ENCODE measurements at places on chromosomes 2 and 18.

- DNase-seq = no peak
Measured at GRCh38 chr2:161124201-161124600, 36.0 kb upstream of the TANK start.

DNA sequence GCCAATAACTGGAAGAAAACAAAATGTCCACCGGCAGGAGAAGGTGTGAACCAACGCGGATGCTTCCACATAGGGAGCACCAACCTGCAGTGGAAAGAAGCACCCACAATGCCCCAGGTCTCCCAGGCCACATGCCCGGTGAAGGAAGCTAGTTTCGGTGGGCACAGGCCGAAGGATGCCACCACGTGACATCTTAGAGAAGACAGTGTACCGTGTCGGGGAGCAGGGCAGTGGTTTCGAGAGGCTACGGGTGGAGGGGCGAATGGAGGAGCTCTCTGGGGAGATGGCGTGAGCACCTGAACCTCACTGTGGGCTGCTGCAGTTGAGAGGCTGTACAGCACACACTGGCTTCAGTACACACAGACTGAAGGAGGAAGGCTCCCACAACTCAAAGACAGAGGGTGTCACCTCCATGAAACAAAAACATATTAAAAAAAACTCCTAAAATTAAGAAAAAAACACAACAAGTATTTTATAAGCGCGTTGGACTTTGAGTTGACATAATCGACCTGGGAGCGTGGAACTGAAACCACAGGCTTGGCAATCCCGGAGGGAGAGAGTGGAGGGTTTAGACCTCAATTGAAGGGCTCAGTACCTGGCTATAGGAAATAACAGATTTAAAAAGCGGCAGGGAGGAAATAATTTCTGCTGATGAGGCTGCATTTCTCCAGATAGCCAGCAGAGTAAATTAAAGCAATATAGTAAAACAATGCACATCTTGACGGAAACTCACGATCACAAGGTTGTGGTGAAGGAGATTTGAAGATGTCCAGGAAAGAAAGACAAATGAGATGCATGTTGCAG lies 160.1 kb downstream of the RTP5 start:
- DNase-seq = no peak

- no peak for DNase-seq
Measured at GRCh38 chr2:43171789-43172188, 54.6 kb downstream of the ZFP36L2 start.

DNA sequence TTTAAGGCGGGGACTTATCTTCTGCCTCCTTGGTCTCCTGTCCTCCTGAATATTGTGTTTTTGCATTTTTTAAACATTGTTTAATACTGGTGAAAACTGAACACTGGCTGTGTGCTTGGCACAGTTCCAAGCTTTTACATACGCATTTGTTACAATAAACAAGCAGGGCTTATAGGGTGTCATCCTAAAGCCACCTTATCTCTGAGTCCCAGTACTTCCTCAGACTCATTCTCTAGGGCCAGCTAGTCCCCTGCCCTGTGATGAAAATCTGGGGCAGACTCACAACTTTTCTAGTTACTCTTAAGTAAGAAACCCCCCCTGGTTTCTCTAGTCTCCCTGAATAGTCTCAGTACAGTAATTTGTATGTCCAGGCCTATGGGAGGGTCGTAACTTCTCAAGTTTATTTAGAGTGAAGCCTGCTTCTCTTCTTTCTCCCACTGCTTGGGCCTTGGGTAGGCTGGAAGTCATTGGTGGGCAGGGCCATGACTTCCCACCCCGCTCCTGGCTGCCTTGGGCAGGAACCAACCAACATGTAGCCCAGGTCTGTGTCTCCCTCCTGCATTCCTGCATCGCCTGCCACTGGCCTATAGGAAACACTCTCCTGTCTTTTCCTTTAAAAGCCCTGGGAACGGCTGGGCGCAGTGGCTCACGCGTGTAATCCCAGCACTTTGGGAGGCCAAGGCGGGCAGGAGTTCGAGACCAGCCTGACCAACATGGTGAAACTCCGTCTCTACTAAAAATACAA lies 7.7 kb upstream of the KCNE4 start:
- no peak for DNase-seq

GRCh38 chr18:54555286-54555685 lies 35.8 kb upstream of the DYNAP start:
- DNase-seq = no peak

GRCh38 chr2:12734914-12735654 lies 18.3 kb downstream of the TRIB2 start:
- no peak for DNase-seq

GRCh38 chr2:58709274-58709673 lies 468.1 kb upstream of the FANCL start:
- no peak for DNase-seq

DNA sequence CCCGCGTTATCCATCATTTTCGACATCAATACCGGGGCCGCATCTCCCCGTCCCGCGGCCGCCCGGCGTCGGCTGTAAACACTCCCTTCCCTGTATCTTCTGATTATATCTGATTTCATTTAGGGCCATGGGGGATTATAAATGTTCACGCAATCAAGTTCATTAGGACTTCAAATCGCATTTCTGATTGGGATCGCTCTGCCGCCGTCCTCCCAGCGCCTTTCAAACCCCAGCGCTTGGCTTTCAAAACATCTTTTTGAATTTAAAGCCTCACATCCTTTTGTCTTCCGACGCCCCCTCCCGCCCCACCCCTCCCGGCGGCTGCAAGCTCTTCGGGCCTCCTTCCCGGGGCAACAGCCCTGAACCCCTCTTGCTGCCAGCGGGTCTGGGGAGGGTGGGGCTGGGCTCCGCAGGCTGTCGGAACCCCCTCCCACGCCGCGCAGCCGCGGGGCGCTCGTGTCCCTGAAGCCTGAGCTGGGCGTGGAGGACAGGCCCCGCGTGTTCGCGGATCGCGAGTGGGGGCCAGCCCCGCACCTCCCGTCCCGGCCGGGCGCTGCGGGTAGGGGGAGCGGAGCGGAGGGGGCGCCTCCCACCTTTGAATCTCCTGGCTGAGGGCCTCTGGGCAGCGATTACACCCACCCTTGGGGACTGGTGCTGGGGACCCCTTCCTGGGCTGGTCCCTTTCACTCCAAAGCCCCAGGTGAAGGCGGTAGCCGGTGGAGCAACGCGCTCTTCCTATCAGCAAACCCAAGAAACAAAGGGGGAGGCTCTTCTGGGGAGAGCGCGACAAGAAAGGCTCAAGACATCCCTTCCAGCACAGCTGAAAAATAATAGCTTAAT lies 11.3 kb upstream of the GBX2 start:
- no peak for DNase-seq

GRCh38 chr2:105790461-105791149 lies 45.9 kb downstream of the NCK2 start:
- DNase-seq = no peak

DNA sequence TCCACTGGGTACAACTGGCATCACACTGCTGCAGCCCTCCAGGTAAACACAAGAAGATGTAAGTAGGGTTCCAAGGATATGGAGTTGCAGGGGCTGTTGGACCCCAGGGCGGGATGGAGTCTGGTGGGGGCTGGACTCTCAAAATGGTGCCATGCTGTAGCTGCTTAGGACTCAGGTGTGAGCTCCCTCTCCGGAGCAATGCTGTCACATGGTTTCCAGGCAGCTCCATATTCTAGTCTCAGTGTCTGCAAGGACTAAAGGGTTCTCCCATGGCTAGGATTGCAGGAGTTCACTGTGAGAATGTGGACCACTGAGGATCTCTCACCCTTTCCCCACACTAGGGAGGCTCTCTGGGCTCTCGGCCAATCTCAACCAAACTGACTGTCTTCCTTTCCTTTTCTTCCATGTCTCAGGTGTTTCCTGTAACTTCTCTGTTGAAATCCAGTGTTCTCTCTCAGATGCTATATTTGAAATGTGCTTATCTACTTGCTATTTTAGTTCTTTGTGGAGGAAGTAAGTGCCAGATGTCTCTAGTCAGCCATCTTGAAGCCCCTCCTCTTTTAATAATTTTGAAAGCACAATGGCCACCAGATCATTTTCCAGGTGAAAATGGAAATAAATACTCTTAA lies 57.6 kb downstream of the CCNT2 start:
- no peak for DNase-seq

- no peak for DNase-seq
Measured at GRCh38 chr18:9092665-9093064, 9.8 kb upstream of the NDUFV2 start.

DNA sequence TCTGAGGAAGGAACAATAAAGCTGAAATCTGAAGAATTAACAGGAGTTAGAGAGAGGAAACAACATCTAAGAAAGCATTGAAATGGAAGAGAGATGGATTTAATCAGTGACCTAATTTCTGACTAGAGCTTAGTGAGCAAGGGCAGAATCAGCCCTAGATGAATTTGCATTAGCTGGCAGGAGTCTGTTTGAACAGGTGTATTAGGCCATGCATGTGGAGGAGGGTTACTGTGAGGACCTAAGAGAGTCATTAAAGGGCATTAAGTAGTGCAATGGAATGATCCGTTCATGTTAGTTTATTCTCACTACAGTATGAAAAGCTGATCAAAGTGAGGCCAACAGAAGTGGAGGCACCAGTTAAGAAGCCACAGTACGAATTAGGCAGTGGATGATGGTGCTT lies 285.3 kb downstream of the GRB14 start:
- DNase-seq = no peak

GRCh38 chr2:226440127-226440918 lies 359.3 kb downstream of the IRS1 start:
- DNase-seq = no peak

DNA sequence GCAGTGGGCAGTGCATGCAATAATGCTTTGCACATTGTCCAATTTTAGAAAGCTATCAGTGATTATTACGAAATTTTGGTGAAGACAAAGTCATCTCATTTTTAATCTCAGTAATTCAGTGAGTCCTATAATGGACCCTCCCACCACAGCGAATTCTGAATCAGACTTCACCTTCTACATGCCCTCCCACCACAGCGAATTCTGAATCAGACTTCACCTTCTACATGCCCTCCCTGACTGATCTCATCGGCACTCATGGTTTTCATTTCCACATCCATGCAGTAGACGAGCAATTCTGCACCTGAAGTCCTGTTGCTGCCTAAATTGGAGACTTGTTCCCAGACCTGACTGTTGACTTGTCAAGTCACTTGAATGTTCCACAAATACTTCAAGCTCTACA lies 522.3 kb downstream of the EIPR1 start:
- DNase-seq = no peak

- DNase-seq = no peak
Measured at GRCh38 chr2:32210767-32211408, 45.2 kb downstream of the SLC30A6 start.

DNA sequence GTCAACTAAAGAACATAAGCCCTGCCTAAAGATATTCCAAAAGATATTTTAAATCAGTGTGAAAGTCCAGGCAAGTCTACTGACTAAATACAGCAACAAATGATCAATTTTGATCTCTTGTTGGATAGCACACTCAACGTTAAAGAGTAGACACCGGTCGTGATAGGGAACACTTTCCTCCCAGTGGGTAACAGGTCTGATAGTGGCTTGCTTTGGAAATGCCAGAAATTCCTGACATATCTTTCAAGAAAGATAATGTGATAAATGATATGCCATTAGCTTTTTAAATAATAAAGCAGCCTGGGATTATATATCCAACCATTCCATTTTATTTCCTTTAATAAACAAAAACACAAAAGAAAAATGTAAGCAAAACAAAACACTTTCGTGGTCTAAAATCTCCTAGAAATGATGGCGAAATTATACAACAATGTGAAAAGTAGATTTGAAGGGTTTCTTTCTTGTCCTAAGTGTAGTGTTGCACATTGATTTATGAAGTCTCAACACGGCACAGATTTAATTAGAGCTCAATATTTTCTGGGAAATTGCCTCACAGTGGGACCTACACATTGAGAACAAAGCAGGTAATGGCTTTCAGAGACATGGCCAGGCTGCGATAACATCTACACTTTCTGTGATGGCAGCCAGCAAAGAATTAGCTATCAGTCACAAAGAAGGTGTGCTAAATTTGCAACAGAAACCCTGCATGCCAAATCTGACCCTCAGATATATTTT lies 158.6 kb downstream of the PPP1R1C start:
- no peak for DNase-seq

DNA sequence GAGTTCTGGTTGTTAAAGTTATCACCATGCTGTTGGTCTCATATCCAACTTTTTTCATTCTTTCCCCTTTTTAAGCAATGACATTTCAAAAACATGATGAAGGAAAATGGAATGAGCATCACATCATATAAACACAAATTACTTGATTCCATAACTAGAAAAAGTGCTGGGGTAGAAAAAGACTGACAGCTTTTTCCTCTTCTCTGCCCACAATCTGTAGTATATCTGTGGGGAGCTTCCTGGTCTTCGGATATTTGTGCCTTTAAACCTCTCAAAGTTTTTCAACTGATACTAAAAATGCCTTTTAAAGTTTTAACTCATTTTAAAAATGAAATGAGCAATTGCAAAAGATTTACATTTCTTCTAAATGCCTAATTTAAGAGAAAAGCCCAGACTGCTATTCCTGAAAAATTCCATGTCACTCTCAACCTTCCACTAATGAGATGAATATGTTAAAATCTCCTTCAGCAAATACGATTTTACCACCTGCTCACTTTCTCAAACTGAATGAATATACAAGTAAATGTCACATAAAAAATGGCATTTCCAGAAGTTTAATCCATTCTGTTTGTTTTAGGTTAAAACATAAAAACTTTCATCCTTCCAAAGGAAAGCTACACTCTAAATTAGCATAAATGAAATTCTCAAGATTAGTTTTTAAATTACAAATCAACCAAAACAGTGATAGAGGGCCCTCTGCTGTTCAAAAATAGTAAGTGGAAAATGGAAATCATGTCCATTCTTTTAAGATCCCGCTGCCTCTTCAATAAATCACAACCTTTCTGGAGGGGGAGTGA lies 2.1 kb downstream of the DNAH7 start:
- DNase-seq = no peak

GRCh38 chr2:203648273-203648672 lies 58.2 kb upstream of the CD28 start:
- DNase-seq = no peak

GRCh38 chr2:63942788-63943187 lies 76.4 kb downstream of the VPS54 start:
- DNase-seq = no peak

GRCh38 chr2:167423731-167424130 lies 535.5 kb downstream of the XIRP2 start:
- DNase-seq = no peak

GRCh38 chr2:131431336-131431735 lies 44.6 kb upstream of the TUBA3D start:
- no peak for DNase-seq

Measured in activated T-helper 1 cell treated with anti-CD3 and anti-CD28 coated beads, Interleukin-2, amount 50 U/mL, for 16 hours (primary cell).